ENCODE measurements at places on chromosomes 13 and 19. TPM values are rescaled to one million over a fixed set of nuclear protein-coding genes. Genes with fewer than 3 reads are reported as not detected.
A peak's percentile ranks its signal among the peaks of the same experiment; 100 is the strongest.

Gene FXYD7
- not detected for total RNA-seq

Gene TMEM143
- 4.8 TPM for total RNA-seq

DNA sequence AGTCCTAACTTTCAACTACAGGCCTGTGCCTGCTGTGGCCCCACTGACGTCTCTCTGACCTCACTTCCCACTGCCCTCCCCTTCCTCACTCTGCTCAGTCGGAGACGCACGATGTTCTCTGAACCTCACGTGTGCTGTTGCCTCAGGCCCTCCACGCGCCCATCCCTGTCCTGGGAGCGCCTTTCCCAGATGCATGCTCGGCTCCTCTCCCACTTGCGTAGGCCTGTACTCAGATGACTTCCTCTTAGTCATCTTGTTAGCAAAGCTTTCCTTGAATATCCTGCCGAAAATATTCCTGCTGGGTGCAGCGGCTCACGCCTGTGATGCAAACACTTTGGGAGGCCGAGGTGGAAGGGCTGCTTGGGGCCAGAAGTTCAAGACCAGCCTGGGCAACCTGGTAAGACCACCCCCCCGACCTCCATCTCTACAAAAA lies 9.3 kb upstream of the SYT5 start:
- H3K4me1 ChIP-seq, result no peaks in the 10 kb centered on the region
- no peaks in the 10 kb centered on the region for H3K36me3 ChIP-seq
- no peaks in the 10 kb centered on the region for H3K27me3 ChIP-seq
- no peak overlapping the region for H3K4me3 ChIP-seq

GRCh38 chr13:77310579-77311279 lies 16.2 kb downstream of the MYCBP2 start:
- no peak overlapping the region for H3K4me3 ChIP-seq
- H3K27ac ChIP-seq, result no peak overlapping the region
- DNase-seq, result no peak

DNA sequence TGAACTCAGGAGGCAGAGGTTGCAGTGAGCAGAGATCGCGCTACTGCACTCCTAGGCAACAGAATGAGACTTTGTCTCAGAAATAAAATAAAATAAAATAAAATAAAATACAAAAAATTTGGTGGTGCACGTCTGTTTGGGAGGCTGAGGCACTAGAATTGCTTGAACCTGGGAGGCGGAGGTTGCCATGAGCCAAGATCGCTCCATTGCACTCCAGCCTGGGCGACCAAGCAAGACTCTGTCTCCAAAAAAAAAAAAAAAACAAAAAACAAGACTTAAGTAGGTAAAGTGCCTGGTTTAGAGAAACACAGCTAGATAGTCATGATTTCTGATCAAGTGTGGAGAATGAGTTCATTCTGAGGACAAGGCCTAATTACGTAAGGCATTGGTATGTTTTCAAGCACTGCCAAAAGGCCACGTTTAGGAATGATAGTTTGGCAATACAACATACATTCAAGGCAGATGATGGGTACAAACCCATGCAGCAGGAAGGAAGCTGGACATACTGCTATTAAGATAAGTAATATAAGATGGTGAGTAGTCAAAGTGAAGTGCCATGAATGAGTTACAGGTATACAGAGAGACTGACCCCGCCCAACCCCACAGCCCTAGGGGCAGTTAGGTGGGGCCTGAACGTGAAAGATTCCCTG lies 4.8 kb upstream of the UCHL3 start:
- H3K27ac ChIP-seq, result no peak overlapping the region
- H3K36me3 ChIP-seq, result no peaks in the 10 kb centered on the region
- no peaks in the 10 kb centered on the region for H3K4me1 ChIP-seq
- no peak for DNase-seq
- H3K27me3 ChIP-seq, result no peaks in the 10 kb centered on the region
- no peak overlapping the region for H3K4me3 ChIP-seq

DNA sequence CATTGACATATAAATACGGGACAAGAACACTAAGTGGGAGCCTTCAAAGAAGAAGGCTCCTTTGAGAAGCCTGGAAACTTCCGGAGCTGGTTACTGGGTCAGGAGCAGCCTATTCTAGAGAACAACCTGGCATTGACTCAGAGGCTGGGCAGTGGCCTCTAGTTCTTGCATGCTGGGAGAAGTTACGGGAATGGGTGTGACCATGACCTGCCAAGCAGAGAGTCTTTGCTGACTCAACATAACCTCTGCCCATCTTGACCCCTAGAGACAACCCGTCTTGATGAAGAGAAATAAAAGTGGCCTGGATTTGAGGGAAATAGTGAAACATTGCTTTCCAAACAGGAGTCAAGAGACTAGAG lies 21.0 kb downstream of the STARD13 start:
- H3K4me1 ChIP-seq, result peaks cover 96% of the 10 kb centered on the region
- no peak for DNase-seq

DNA sequence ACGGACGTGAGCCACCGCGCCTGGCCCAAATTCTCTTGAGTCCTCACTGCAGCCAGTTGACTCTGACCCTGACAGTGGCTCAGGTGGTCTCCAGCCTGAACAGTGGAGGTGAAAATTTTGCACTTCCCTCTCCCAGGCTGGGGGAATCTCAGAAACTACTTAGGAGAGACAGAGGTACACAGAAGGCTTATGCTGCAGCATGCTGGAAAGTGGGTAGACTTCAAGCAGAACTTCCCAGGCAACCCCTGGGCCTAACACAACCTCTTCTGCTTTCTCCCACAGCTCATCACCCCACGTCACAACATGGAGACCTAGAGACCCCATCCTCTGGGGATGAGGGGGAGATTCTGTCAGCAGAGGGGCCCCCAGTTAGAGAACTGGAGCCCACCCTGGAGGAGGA lies 14.4 kb downstream of the NCAN start:
- no peaks in the 10 kb centered on the region for H3K36me3 ChIP-seq
- no peak overlapping the region for H3K4me3 ChIP-seq
- peaks cover 10% of the 10 kb centered on the region for H3K4me1 ChIP-seq
- H3K27ac ChIP-seq, result no peak overlapping the region
- no peak for DNase-seq
- peaks cover 69% of the 10 kb centered on the region for H3K27me3 ChIP-seq

- no peak overlapping the region for H3K27ac ChIP-seq
- H3K27me3 ChIP-seq, result no peaks in the 10 kb centered on the region
- H3K4me1 ChIP-seq, result peaks cover 32% of the 10 kb centered on the region
- no peak for DNase-seq
Measured at GRCh38 chr19:492091-492531, 4.2 kb upstream of the MADCAM1 start.

DNA sequence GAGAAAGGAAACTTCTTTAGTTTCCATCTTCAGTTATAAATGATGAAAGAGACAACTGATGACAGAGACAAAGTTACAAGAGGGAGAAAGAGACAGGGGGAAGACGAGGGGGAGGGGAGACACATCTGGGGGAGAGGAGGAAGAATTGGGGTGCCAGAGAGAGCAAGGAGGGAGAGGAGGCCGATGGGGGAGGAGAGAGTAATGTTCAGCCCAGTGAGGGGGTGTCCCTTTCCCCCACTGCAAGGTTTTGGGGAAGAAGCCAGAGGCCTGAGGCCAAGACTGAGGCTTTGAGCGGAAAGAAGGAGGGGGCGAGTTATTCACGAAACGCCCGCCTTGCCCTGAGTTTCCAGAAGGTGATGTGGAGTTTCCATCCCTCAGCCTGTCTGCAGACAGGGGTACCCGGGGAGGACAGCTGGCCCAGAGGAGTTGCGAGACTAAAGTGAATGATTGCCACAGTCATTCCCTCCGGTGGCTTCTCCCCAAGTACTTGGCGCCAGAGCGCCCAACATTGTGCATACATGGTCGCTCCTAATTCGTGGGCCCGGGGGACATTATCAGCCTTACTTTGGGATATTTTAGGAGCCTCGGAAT lies 558 bp upstream of the PPAN start:
- no peak for DNase-seq
- H3K27ac ChIP-seq, result peak overlapping the region; percentile 58
- H3K27me3 ChIP-seq, result no peaks in the 10 kb centered on the region
- peak overlapping the region; percentile 94 for H3K4me3 ChIP-seq
- H3K4me1 ChIP-seq, result peaks cover 19% of the 10 kb centered on the region
- peaks cover 32% of the 10 kb centered on the region for H3K36me3 ChIP-seq

Measured in esophagus muscularis mucosa (tissue), 4 donors.